ENCODE measurements at places on chromosomes 1 and 21. TPM values are rescaled to one million over a fixed set of nuclear protein-coding genes. Genes with fewer than 3 reads are reported as not detected.

DNA sequence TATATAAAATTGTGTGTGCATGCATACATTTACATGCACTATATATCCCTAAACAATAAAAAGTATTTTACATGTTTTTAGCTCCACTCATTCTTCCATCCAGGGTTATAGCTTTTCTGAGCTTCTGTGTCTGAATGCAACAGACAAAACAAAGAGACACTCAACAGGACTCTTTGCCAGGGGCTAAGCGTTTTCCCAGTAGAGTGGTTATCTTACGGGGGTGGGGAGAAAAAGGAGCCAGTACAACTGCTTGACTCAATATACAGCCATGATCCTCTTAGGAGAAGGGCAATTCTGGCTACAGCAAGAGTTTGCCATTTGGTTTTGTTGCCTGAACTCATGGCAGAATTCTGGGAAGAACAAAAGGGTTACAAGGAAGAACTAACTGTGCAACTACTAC is 14.6 kb upstream of the PPP2R5A start:
- no peak for DNase-seq

DNA sequence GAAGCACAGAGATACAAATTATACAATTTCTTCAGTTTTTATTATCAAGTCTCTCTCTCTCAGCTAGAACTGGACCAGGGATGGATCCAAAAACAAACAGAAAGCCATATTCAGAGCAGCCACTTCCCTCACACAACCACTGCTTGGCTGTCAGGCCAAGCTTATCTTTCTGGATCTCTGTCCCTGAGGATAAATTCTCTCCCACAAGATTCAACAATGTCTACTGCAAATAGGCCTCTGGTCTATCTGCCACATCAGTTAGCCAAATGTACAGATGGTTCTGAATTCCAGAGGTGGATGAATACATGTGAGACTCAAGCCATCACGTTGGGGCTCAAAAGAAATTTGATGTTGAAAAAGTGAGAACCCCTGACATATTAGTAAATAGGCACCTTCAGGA is 350.9 kb downstream of the LTN1 start:
- DNase-seq: no peak

- no peak for DNase-seq
These were observed 13.6 kb downstream of the CSTB start for GRCh38 chr21:43762303-43763128.

- DNase-seq: no peak
These were observed 481.4 kb downstream of the SETD4 start for GRCh38 chr21:35578831-35579471.

Gene NR0B2
- not detected for total RNA-seq

GRCh38 chr1:230456478-230456877 is 30.3 kb upstream of the PGBD5 start:
- no peak for DNase-seq

Gene XCL1
- total RNA-seq: not detected

DNA sequence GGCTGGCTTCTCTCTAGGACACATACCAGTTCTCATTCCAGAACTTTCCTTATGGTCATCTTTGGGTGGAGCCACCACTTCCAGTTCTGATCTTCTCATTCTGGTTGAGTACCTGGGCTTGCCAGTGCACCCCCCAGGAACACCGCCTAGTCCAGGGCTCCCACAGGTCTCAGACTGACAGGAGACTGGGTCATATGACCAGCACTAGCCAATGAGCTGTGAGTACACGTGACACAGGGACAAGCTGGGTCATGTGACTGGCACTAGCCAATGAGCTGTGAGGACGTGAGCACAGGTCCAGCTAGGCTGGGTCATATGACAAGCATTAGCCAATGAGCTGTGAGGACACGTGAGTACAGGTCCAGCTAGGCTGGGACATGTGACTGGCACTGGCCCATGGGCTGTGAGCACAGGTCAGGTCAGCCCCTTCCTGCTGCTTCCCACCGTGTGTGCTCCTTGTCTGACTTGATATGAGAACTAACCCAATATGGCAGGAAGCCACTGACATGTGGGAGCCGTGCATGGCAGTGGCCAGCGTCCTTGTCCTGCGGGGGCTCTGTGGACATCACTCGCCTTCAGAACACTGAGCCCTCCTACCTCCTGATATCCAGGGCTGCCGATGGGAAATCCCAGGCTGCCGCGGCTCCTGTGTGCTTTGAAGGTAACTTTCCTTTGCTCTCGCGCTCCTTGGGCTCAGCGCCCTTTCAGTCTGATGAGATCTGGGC is 22.7 kb downstream of the KRTAP10-1 start:
- DNase-seq: no peak

GRCh38 chr1:102120910-102121309 is 124.2 kb upstream of the OLFM3 start:
- DNase-seq: no peak

DNA sequence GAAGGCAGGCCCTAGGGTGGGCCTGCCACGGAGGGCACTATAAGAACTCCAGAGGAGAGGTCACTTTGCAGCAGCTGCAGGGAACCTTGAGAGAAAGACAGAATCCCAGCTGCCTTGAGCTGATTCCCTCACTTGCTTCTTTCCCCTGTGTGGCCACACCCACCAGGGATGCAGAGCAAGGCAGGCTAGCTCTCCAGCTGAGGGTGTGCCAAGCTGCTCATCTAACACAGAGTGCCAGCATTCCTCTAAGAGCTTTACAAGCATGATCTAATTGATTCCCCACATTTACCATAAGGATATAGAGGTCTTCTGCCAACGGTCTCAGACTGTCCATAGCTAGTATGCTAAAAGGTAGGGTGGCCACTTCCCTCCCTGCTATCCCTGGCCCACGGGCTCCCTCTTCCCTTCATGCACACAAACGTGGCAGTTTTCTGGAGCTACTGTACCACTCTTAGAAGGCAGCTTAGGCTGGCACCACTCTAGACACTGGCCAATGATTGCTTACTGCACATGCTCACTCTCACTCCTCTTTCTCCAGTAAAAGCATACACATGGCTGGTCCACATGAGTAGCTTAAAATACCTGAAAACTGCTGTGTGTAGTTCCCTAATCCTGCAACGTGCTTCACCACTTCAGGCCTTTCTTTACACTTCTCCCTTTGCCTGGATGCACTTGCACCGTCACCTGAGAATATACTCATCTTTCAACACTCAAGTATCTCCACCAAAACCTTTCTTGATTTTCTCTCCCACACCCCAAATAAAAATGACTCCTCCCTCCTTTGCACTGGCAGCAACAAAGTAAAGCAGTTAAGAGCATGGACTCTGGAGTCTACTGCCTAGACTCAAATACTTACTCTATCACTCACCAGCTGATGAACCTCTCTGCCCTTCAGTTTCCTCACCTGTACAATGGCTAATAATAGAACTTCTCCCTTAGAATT is 57.7 kb downstream of the DMAP1 start:
- no peak for DNase-seq

DNA sequence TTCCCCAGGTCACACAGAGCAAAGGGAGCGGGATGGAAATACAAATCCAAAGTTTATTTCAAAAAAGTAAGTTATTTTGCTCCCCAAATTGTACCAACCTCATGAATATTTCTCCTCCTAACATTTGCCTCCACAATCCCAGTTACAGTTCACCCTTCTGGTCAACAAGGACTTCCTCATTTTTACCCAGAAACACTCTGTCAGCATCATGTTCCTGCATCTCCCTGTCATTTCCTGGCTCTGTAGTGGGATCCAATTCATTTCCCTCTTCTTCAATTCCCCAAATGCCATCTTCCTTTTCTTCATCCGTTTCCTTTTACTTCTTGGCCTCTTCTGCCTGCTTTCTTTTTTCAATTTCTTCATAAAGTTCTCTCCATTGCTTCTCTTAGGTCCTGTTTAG is 32.0 kb upstream of the EPS15 start:
- no peak for DNase-seq

DNA sequence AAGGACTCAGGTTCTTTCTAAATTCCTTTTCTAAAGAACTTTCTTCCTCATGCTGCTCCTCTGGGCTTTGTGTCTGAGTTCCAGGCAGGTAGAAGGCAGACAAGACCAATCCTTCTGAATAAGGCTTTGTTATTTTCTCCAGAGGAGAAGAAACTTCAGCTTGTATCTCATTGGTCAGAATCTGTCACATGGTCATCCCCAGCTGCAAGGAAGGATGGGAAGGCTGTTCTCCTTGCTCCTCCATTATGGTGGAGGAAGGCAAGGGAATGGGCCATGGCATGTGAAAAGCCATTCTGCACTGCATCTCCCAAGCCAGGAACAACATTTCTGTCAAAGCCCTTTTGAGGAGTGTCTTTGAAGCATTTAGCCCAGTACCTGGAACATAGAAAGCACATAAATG is 50.6 kb upstream of the NTPCR start:
- DNase-seq: no peak

- no peak for DNase-seq
These were observed 6.6 kb downstream of the LDLRAD2 start for GRCh38 chr1:21818656-21819055.

GRCh38 chr1:217554849-217555248 is 76.0 kb downstream of the GPATCH2 start:
- no peak for DNase-seq

Gene C4BPB
- 0.28 TPM for total RNA-seq

Gene AXDND1
- 0.53 TPM for total RNA-seq

Gene PTGER3
- 14.9 TPM for total RNA-seq

DNA sequence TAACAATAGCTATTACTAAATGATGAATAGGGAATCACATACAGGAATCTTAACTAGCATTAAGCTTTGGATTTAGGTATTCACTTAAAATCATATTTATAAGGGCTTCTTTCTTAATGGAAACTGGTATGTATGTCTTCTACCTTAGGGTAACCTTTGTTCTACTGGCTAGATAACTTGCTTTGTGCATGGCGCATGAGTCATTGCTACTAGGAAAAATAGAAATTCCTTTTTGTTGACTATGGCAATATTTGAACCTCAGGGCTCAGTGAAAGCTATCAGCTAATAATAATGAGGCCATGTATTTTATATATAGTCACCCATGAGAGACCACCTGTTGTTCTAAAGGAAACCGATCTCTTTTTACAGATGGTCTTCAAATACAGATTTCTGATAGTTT is 72.5 kb downstream of the RPS6KC1 start:
- DNase-seq: no peak

DNA sequence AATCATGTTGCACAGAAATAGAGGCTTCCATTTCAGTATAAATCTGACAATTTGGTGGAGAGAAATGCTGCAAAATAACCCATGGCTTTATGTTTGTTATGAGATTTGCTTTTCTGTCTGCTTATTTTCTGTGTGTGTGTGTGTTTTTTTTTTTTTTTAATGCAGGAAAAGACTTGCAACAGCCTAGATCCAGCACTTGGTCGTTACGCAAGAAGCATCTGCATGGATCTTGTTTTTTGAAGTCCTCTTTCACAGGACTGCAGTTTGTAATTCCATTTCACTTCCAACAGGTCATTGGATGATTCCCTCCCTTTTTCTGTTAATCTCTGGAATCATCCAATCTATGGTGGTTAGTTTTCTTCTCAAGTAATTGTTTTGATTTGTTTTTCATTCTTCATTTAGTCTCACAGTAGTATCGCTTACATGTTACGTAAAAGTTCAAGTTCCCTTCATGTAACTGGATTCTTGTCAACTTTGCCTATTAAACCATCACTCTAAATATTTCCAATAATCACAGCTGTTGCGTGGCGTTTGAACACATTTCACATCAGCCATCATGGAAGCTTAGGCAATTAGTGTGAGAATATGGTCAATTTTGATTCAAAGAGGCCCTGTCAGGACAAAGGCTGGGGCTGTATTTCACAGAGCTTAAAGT is 312.9 kb downstream of the NFIA start:
- DNase-seq: no peak

GRCh38 chr1:20143734-20144565 is 4.8 kb downstream of the PLA2G2F start:
- no peak for DNase-seq

GRCh38 chr1:160858097-160858496 is 4.6 kb downstream of the CD244 start:
- no peak for DNase-seq

Gene CHD1L
- 52.5 TPM for total RNA-seq

Measured in SJSA1 (cell line).